Lung (tissue), 17 donors: ENCODE measurements at places on chromosomes 12 and 14. TPM values are rescaled to one million over a fixed set of nuclear protein-coding genes. Genes with fewer than 3 reads are reported as not detected.

GRCh38 chr12:70660620-70661219, 23.5 kb upstream of the PTPRB start:
- DNase-seq: peak; percentile 36

The PLEKHG7 gene
- 4.6 TPM for total RNA-seq

The KRT83 gene
- not detected for total RNA-seq

DNA sequence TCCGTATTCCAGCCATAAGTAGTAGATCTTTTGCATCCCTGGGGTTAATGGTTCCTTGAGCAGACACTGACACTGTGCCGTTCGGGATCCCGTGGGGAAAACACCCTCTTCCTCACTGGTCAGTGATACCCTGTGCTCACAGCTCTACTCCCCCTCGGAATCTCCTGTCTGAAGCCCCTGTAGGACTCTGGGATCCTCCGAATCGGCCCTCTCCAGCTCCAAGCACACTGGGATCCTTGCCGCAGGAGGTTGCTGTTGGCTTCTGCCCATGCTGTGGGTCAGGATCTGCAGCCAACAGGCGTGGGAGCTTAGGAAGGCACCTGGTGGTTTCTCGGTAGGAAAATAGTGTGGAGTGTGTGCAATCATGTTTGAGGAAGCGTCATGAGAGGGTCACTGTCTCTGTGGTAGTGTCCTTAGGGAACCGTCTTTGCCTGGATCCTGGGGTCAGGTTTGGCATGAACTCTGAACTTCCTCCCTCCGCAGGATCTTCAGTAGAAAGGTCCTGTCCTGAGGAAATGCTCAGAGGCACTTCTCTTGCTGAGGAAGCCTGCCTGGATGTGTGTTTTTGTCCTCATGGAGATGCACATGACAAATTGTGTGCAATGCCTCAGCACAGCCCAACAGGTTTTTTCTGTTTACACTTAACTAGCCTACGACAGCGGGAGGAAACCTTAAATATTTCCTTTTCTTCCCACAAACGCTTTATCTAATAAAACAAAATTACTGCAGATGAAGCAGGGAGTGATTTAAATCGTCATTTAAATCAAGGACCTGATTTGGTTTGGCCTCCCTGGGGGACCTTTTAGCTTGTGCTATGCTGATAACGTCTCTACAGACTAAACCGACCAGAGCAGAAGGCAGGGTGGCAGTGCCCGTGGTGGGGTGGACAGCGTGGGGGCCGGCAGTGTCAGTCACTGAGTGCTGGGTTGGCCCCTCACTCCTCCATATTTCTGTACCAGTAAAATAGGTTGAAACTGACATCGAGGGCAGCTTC, 18.7 kb downstream of the FBXL14 start:
- DNase-seq: peak; percentile 57

GRCh38 chr14:96938946-96939345, 141.8 kb downstream of the VRK1 start:
- DNase-seq: no peak

The TEX22 gene
- total RNA-seq: 0.40 TPM

DNA sequence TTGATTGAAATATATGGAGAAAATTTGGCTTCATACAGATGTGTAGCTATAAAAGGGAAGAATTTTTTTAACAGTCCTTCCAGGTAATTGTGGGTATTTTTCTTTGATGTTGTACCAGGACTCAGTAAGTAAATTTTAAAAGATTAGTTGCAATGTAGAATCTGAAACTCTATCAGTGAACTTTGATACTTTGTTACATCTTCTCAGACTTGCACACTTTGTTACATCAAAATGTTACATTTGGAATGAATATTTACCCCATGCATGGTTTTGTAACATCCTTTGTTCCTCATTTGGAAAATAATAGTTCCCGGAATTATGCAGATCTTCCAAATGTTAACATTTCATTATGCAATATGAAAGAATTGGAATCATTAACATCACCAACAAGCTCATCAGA, 13.8 kb downstream of the MTHFD1 start:
- no peak for DNase-seq

DNA sequence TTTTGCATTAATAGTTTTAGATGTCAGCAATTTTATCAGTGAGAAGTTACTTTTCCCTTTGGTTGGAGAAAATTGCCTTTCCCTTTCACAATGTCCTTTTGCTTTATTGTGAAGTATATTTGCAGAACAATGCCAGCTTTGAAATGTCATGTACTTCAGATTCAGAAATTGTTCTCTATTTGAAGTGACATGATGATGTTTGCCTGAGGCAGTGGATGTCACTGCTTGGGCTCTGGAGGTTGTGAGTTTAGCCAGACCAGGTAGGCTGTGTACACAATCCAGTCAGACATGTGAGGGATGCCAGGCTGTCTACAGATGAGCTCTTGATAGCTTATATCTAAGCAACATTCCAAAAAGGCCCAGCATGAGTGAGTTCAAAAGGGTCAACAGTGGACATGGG, 451.9 kb upstream of the FBXO33 start:
- DNase-seq: no peak

DNA sequence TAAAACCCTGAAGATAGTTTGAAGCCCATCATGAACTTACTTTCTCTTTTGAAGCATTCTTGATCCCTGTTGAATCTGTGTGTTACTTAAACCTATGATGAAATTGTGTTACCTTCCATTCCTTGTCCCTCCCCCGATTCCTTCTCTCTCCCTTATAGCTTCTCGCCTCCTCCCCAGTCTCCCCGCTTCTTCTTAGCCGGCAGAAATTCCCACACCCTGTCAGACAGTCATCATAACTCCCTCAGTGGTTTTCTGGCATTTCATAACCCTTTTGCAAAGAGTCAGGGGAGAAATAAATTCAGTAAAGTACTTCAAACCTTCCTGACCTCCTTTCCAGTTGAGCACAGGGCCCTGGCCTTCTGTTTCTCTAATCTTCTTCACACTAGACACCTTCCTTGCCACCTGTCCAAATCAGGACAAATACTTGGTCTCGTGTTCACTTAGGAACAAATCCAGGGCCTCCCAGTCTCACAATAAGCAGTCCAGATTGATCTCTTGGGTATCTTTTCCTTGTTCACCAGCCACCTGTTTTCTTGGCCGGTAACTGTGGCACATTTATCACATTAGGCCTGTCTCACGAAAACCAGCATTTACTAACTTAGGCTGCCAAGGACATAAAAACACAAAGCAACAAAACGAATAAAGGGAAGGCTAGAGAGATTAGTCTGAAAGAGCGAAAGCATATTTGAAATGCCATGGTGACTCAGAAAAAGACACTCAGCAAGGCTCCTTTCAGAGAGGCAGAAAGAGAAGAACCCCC, 355.9 kb downstream of the TMTC2 start:
- DNase-seq: no peak

DNA sequence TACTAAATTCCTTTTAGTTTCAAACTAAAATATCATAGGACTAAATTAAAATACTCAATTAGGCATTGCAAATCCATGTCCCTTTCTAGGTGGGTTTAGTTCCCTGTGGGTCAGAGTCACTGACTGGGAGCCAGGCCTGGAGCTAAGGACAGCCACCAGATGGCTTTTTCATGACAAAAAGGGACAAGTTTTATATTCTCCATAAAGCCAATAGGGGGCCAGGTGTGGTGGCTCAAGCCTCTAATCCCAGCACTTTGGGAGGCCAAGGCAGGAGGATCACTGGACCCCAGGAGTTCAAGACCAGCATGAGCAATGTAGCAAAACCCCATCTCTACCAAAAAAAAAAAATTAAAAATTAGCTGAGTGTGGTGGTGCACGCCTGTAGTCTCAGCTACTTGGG, 35.4 kb upstream of the EIF5 start:
- no peak for DNase-seq

The FOXN4 gene
- 0.25 TPM for total RNA-seq

- no peak for DNase-seq
Measured at GRCh38 chr12:104750061-104750460, 208.0 kb downstream of the SLC41A2 start.

- DNase-seq: no peak
Measured at GRCh38 chr12:11746024-11746771, 96.7 kb downstream of the ETV6 start.

GRCh38 chr12:54251667-54252284, 28.1 kb downstream of the CBX5 start:
- peak; percentile 45 for DNase-seq

The IGF1 gene
- 60.7 TPM for total RNA-seq

GRCh38 chr14:57323721-57324120, 55.0 kb downstream of the AP5M1 start:
- no peak for DNase-seq

DNA sequence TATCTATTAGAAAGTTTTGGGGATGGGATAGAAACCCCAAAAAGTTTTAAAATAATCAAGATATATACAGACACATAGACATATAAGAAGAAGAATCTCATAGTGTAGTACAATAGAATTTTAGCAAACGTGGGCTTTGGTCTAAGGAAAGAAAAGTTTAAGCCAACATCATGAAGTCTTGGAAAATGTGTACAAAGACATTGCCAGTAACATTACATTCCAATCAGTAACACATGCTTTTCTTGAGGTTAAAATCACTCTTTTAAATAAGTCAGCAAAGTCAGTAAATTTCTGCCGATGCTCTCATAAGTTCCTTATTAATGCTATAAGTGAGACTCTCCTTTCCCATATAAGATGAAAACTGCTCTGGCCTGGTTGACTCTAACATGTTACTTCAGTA, 201.1 kb upstream of the LRIG3 start:
- peak; percentile 39 for DNase-seq

GRCh38 chr14:92173668-92174067, 51.9 kb downstream of the CPSF2 start:
- no peak for DNase-seq

DNA sequence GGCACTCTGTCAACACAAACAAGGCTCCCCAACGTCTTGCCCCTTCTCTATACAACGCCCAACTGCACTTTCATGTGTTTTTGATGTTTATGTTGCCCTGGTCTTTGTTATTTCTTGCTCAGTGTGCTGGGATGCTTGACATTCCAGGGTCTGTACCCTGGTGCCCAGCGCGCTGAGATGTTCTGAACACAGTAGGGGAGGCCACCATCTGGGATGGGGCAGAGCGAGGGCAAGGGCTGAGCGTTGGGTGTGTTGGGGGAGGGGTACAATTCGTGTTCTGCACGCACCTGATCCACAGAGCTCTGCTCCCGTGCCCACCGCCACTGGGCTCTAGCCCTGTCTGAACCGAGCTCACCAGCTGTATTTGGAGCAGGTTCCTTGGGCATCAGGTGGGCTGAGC, 52.9 kb downstream of the ISCA2 start:
- no peak for DNase-seq

The P2RX2 gene
- 0.25 TPM for total RNA-seq

DNA sequence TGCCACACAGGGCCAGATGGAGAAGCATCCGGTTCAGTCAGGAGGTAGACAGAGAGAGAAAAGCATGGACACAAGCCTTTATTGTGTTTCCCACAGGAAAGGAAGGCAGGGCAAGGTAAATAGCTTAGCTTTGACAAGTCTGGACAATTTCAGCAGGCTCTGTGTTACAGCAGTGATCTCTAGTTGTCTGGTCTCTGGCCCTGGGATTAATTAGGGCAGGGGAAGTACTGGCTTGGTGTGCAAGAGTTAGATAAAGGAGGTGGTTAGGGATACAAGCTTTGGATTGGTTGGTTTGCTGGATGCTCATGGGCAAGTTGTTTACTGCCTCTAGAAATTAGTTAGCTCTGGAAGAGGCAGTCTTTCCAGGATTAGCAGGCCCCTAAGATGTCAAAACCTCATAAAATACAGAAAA, 15.1 kb upstream of the NGDN start:
- DNase-seq: no peak

The SPRING1 gene
- 116 TPM for total RNA-seq

The TESPA1 gene
- 3.1 TPM for total RNA-seq

GRCh38 chr12:112218150-112218549, 92.8 kb downstream of the TRAFD1 start:
- DNase-seq: no peak

The SLC38A2 gene
- total RNA-seq: 258 TPM

DNA sequence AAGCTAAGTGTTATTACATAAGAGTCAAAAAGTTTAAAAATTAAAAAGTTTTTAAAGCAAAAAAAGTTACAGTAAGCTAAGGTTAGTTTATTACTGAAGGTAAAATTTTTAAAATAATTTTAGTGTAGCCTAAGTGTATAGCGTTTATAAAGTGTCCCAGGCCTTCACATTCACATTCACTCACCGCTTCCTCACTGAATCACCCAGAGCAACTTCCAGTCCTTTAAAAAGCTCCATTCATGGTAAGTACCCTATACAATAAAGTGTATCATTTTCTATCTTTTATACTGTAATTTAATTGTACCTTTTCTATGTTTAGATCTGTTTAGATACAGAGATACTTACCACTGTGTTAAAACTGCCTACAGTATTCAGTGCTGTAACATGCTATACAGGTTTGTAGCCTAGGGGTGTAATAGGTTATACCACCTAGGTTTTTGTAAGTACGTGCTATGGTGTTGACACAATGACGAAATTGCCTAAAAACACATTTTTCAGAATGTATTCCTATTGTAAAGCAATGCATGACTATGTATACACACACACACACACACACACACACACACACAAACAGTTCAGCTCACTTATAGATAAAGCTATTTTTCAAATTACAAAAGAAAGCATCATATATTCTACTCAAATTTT, 3.7 kb downstream of the CLEC14A start:
- DNase-seq: no peak

DNA sequence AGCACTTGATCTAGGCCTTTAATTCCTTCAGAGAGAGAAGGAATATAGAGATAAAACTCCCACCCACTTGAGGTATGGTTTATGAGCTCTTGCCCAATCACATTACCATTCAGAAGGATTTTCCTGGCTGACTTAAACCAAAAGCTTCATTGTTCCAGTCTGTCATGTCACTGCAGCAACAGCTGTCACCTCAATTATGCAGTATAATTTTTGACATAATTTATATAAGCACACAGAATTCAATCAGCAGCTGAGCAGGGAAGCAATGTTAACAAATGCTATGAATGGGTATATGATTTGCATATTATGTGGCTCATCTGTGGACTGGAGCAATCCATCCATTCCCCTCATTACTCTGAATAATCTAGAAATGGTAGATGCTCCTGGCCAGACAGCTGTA, 40.3 kb downstream of the CBX5 start:
- DNase-seq: no peak

DNA sequence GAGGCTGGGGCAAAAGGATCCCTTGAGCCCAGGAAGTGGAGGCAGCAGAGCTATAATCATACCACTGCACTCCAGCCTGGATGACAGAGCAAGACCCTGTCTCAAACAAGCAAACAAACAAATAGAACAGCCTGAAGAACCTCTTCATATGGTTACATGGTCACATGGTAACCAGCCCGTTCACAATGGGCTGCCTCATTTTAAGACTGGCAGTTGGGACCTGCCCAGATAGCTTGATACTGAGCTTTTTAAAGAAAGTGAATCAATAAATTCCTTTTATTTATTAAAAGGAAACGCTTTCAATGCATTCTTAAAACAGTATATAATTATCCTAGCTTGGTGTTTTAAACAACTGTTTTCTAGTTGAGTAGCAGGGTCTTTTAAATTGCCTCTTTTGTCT, 10.5 kb downstream of the MLXIP start:
- DNase-seq: no peak

The TSPAN11 gene
- total RNA-seq: 12.1 TPM

GRCh38 chr14:74946659-74947281, 8.6 kb downstream of the PGF start:
- DNase-seq: no peak

The MRPL51 gene
- total RNA-seq: 123 TPM

The NRL gene
- 3.6 TPM for total RNA-seq
